ENCODE measurements at places on chromosomes 3 and 15. TPM values are rescaled to one million over a fixed set of nuclear protein-coding genes. Genes with fewer than 3 reads are reported as not detected.

GRCh38 chr3:15458212-15458780, 30.9 kb downstream of the EAF1 start:
- no peaks in the 10 kb centered on the region for H3K27me3 ChIP-seq
- H3K36me3 ChIP-seq: peaks cover 12% of the 10 kb centered on the region
- DNase-seq: no peak
- H3K4me3 ChIP-seq: no peak overlapping the region
- no peak overlapping the region for H3K27ac ChIP-seq

DNA sequence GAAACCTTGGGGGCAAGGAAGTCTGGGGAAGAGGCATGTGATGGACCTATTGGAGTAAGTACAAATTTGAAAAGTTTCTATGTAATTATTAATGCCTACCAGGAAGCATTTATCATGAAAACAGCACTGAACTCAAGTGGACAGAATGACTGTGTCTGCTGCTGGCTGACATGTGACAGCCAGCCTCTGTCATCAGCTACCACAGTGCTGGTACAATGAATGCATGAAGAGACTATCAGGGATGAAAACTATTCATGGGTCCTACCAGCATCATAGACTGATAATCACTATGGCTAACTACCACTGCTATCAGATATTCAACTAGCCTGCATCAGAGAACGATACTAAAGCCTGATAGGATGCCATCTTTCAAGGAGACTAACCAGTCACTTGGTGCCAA, 193.5 kb downstream of the RAP2B start:
- DNase-seq: no peak
- peaks cover 5% of the 10 kb centered on the region for H3K36me3 ChIP-seq
- H3K27me3 ChIP-seq: no peaks in the 10 kb centered on the region
- peaks cover 7% of the 10 kb centered on the region for H3K4me1 ChIP-seq
- H3K4me3 ChIP-seq: no peak overlapping the region

- H3K4me3 ChIP-seq: no peak overlapping the region
- peak overlapping the region; percentile 9 for H3K27ac ChIP-seq
- peaks cover 59% of the 10 kb centered on the region for H3K4me1 ChIP-seq
These were observed 60.0 kb downstream of the FLNB start for GRCh38 chr3:58068122-58068809.

DNA sequence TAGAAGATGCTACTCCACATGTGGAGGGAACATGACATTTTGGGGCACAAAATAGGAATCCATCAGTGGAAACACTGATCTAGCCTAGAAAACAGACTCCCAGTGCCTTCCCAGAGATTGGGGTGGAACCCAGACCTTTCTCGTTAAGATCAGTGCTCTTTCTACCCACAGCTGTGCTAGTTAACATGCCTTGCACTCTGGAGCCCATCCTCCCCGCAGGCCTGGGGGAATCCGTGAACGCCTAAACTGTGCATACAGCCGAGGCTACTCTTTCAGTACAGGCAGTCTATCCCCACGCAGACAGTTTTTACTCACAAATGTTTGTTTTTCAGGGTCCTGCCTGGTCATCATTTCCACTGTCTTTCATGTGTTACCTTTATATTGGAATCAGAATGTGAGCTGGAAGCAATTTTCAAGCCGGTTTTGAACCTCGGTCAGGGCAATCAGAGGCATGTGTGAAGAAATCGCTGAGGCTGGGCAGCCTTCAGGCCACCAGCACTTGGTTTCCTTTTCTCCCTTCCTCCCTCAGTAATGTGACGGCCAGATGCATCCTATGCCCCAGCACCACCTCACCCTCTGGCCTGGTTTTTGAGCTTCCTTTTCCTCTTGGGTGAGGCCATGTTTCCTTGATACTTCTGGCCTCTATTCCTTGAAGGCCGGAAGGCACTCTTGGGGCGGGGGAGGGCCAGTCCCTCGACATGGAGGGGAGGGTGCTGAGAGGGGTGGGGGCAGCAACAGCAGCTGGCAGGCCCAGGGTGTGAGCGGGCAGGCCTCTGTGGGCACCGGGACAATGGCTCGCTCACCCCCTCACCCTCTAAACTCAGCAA, 123.6 kb upstream of the GALNT15 start:
- no peak overlapping the region for H3K4me3 ChIP-seq
- H3K4me1 ChIP-seq: peaks cover 3% of the 10 kb centered on the region

DNA sequence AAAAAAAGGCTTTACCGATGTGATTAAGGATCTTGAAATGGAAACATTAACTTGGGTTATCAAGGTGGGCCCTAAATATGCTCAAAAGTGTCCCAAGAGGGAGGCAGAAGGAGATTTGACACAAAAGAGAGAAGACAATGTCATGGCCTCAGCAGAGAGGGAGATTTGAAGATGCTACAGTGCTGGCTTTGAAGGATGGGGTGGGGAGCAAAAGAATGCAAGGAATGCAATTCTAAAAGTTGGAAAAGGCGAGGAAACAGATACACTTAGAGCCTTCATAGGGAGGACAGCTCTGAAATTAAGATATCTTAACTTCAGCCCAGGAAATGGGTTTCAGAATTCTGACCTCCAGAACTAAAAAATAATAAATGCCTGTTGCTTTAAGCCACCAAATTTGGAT, 314.5 kb upstream of the CCDC54 start:
- H3K4me3 ChIP-seq: no peak overlapping the region
- no peaks in the 10 kb centered on the region for H3K27me3 ChIP-seq
- H3K36me3 ChIP-seq: peaks cover 4% of the 10 kb centered on the region
- peak overlapping the region; percentile 83 for H3K27ac ChIP-seq
- no peak for DNase-seq
- H3K4me1 ChIP-seq: peaks cover 43% of the 10 kb centered on the region

GRCh38 chr15:69424748-69425413, 10.7 kb downstream of the KIF23 start:
- peaks cover 24% of the 10 kb centered on the region for H3K36me3 ChIP-seq
- peaks cover 4% of the 10 kb centered on the region for H3K4me1 ChIP-seq
- no peaks in the 10 kb centered on the region for H3K27me3 ChIP-seq
- no peak overlapping the region for H3K4me3 ChIP-seq

- H3K4me1 ChIP-seq: peaks cover 4% of the 10 kb centered on the region
- H3K27ac ChIP-seq: no peak overlapping the region
- no peaks in the 10 kb centered on the region for H3K27me3 ChIP-seq
- DNase-seq: no peak
These were observed 39.8 kb downstream of the CADM2 start for GRCh38 chr3:84998545-84998944.

- H3K27me3 ChIP-seq: no peaks in the 10 kb centered on the region
- H3K36me3 ChIP-seq: no peaks in the 10 kb centered on the region
- peaks cover 93% of the 10 kb centered on the region for H3K4me1 ChIP-seq
- peak overlapping the region; percentile 80 for H3K27ac ChIP-seq
- H3K4me3 ChIP-seq: peak overlapping the region; percentile 28
- DNase-seq: no peak
These were observed 7.3 kb downstream of the VGLL4 start for GRCh38 chr3:11636394-11636770.

- no peak overlapping the region for H3K27ac ChIP-seq
- no peak overlapping the region for H3K4me3 ChIP-seq
- peaks cover 1% of the 10 kb centered on the region for H3K27me3 ChIP-seq
- DNase-seq: no peak
- H3K4me1 ChIP-seq: peaks cover 7% of the 10 kb centered on the region
- no peaks in the 10 kb centered on the region for H3K36me3 ChIP-seq
These were observed 139.5 kb upstream of the TMCO5A start for GRCh38 chr15:37794947-37795346.

GRCh38 chr3:43733459-43734384, 43.0 kb downstream of the ABHD5 start:
- H3K36me3 ChIP-seq: no peaks in the 10 kb centered on the region
- H3K4me1 ChIP-seq: no peaks in the 10 kb centered on the region
- DNase-seq: no peak

DNA sequence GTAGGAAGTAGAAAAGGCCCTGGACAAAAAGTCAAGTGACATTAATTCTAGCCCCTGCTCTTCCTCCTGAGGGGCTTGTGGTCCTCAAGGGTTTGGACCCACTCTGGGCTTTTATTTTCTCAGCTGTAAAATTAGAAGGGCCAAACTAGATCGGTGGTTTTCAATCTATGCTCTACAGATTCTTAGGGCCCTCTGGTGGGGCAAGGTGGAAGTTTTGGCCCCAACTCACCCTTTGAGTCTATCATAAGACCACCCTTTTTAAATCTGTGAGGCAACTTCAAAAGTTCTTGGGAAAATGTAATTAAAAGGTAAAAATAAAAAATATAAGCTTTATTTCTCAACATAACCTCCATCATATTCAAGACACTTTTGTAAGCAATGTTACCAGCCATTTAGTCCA, 25.6 kb upstream of the CFAP161 start:
- no peaks in the 10 kb centered on the region for H3K36me3 ChIP-seq
- H3K4me1 ChIP-seq: no peaks in the 10 kb centered on the region
- H3K4me3 ChIP-seq: no peak overlapping the region
- H3K27ac ChIP-seq: no peak overlapping the region
- peaks cover 52% of the 10 kb centered on the region for H3K27me3 ChIP-seq

GRCh38 chr3:187288131-187288854, 3.2 kb downstream of the MASP1 start:
- peaks cover 7% of the 10 kb centered on the region for H3K27me3 ChIP-seq
- H3K27ac ChIP-seq: no peak overlapping the region
- H3K36me3 ChIP-seq: no peaks in the 10 kb centered on the region
- H3K4me3 ChIP-seq: no peak overlapping the region
- peaks cover 24% of the 10 kb centered on the region for H3K4me1 ChIP-seq
- no peak for DNase-seq

- no peak for DNase-seq
- H3K4me1 ChIP-seq: peaks cover 14% of the 10 kb centered on the region
- H3K36me3 ChIP-seq: peaks cover 2% of the 10 kb centered on the region
- no peak overlapping the region for H3K4me3 ChIP-seq
These were observed 843.9 kb downstream of the TUSC7 start for GRCh38 chr3:117553461-117553860.

DNA sequence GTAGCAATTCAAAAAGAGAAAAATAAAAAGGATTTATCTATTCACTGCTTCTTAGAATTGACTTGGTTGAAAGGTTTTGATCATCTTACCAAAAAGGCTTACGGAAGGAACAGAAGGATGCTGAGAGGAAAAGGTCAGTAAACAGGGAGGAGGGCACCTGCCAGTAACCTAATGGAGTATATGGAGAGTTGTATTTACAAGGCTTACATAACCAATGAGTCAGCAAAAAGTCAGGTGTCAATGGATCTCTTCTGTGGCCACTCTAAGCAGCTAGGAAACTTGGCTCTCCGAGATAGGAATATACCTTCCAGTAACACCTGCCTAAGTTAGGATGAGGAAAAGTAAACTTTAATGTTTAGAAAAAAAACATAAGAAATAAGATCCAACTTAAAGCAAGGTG, 80.5 kb upstream of the PLXND1 start:
- H3K4me1 ChIP-seq: peaks cover 48% of the 10 kb centered on the region
- DNase-seq: no peak
- no peak overlapping the region for H3K27ac ChIP-seq
- H3K27me3 ChIP-seq: no peaks in the 10 kb centered on the region
- H3K36me3 ChIP-seq: no peaks in the 10 kb centered on the region
- H3K4me3 ChIP-seq: no peak overlapping the region

GRCh38 chr3:23900744-23901143, 16.0 kb downstream of the NKIRAS1 start:
- H3K36me3 ChIP-seq: peaks cover 67% of the 10 kb centered on the region
- no peak overlapping the region for H3K27ac ChIP-seq
- DNase-seq: no peak
- no peaks in the 10 kb centered on the region for H3K4me1 ChIP-seq

GRCh38 chr3:31892916-31893573, 88.0 kb downstream of the OSBPL10 start:
- no peak for DNase-seq
- no peak overlapping the region for H3K4me3 ChIP-seq
- no peaks in the 10 kb centered on the region for H3K36me3 ChIP-seq
- H3K27me3 ChIP-seq: peaks cover 9% of the 10 kb centered on the region
- no peak overlapping the region for H3K27ac ChIP-seq
- peaks cover 35% of the 10 kb centered on the region for H3K4me1 ChIP-seq

- H3K27ac ChIP-seq: peak overlapping the region; percentile 13
- H3K4me1 ChIP-seq: peaks cover 12% of the 10 kb centered on the region
- DNase-seq: no peak
- no peaks in the 10 kb centered on the region for H3K36me3 ChIP-seq
These were observed 15.6 kb upstream of the FBXW12 start for GRCh38 chr3:48356419-48356818.

DNA sequence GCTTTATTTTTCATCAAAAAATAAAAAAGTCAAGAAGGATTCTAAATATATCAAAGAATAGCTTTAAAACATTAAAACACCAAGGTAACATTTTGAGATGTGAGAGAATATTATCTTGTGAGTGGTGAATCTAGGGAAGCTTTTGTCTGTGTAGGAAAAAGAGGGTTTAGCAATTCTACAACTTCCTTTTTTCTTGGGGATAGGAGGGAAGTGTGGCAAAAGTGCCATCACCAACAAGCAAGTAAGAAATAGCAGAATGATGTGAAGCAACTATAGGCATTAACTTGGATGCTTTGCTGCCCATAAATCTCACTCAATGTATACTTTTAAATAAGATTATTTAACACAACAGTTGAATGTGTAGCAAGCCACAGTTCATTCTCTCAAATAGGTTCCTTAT, 57.8 kb upstream of the SUCLG2 start:
- no peaks in the 10 kb centered on the region for H3K27me3 ChIP-seq
- H3K4me1 ChIP-seq: peaks cover under 1% of the 10 kb centered on the region
- no peak for DNase-seq
- H3K27ac ChIP-seq: no peak overlapping the region

The TTC21A gene
- 12.3 TPM for total RNA-seq

The SLC12A8 gene
- 11.6 TPM for total RNA-seq

The UBXN7 gene
- total RNA-seq: 110 TPM

The ARGFX gene
- not detected for total RNA-seq

The RNF111 gene
- total RNA-seq: 42.0 TPM

The FGF7 gene
- 5.7 TPM for total RNA-seq

The AGBL1 gene
- not detected for total RNA-seq

The HRH1 gene
- 0.31 TPM for total RNA-seq

The SATB1 gene
- total RNA-seq: 72.6 TPM

The IMPG2 gene
- total RNA-seq: 0.59 TPM

The UROC1 gene
- not detected for total RNA-seq

The GOLGA8M gene
- total RNA-seq: 3.6 TPM

Data from mesothelial cell of epicardium (in vitro differentiated cells).